ENCODE measurements at places on chromosomes 16 and 17.

- no peak for DNase-seq
Measured at GRCh38 chr17:34081269-34081668, 173.8 kb upstream of the CCL2 start.

DNA sequence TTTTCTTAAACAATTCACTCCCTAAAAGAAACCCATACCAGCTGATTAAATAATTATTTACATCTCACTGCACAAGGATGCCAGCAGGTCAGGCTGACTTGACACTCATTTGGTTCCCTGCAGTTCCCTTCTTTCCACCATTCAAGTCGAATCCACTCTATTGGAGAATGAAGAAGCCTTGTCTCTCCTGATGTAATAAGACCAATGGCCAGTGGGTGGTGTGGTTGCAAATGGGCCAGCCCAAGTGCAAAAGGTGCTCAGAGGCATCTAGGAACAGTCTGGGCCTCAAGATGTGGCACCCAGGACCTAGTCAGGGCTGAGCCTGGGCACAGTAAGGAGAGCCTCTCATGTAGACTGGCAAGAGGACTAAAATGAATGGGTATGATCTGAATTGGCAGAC, 9.3 kb downstream of the C16orf78 start:
- peak; percentile 4 for DNase-seq

DNA sequence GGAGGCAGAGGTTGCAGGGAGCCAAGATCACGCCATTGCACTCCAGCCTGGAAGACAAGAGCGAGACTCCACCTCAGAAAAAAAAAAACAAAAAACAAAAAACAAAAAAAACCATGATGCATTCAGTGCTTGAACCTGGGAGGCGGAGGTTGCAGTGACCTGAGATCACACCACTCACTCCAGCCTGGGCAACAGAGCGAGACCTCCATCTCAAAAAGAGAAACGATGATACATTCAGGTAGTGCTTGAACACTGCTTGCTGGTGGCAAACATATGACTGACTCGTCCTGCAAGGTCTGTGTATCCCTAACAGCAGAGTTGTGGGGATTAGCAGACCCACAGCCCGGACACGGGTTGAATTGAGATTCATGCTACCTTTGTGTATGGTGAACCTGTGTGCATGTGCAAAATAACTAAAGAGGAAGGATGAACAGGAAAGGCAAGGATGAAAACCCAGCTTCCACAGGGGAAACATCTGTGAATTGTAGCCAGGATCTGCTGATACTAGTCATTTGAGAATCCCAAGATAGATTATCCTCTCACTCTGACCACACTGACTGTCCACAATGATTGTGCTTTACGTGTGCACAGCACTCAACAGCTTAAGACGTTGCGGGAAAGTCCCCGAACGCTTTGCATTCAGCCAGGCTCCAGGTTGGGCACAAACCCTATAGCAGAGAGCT, 52.4 kb upstream of the MRPS23 start:
- DNase-seq, result no peak

GRCh38 chr17:77596491-77597417, 361.7 kb upstream of the TNRC6C start:
- DNase-seq, result no peak

DNA sequence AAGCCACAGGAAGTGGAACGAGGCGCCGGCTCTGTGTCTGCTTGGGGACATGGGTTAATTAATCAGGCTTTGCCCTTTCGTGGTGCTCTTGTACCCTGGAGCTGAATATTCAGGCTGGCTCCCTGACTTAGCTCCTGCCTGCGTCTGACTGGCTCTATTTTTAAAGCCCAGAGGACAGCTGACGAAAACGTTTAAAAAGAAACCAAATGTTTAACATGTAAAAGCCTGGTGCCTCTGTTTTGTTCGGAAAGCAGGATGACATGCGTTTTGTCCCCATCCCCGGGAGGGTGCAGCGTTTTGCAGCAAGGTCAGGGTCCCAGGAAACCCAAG, 61.1 kb downstream of the NT5M start:
- DNase-seq, result no peak

DNA sequence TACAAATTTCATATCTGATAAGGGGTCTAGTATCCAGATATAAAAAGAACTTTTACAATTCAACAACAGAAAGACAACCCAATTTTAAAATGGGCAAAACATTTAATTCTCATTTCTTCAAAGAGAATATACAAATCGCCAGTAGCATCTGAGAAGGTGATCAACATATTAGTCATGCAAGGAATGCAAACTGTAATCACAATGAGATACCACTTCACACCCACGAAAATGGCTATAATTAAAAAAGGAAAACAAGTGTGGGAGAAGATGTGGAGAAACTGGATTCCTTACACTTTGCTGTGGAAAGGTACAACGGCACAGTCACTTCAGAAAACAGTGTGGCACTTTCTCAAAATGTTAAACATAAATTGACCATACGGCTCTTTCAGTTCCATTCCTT, 168.2 kb downstream of the VPS53 start:
- DNase-seq, result no peak

- DNase-seq, result no peak
Measured at GRCh38 chr17:77479372-77480198, 338.8 kb downstream of the SEC14L1 start.

All from MCF 10A (cell line).